ENCODE measurements at places on chromosomes 4 and X.

DNA sequence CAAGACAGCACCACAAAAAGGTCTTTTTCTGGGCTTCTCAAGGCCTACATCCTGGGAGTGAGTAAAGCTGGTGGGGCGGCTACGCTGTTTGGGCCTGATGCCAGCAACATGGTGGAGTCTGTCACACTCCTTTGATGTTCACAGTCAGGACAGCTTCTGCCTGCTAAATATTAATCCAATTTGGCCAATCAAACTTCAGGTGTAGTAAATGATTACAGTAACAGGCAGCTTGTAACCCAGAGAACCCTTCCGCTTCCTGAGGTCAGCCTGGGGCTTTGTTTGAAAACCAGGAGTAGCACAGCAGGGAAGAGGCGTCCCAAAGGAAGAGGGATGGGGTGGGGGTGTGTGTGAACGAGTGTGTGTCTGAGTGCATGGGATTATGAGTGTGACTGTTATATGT lies 220.4 kb downstream of the MAML3 start:
- no peak for DNase-seq

DNA sequence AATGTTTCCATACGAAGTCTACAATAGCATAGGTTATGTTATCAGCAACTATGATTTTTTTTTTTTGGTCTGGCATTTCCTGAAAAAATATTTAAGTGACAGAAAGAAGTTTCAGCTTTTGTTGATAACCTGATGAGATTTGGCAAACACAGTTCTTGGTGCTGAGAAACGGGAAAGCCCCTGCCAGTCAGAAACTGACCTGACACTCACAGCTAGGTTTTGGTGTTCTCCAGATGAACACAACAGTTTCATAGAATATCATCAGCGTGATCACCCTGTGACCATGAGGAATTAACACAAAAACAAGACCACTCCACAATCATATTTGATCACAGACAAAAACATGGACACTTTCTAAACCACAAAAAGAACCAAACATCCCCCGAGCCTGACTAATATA lies 152.5 kb upstream of the DCAF8L1 start:
- DNase-seq, result no peak

DNA sequence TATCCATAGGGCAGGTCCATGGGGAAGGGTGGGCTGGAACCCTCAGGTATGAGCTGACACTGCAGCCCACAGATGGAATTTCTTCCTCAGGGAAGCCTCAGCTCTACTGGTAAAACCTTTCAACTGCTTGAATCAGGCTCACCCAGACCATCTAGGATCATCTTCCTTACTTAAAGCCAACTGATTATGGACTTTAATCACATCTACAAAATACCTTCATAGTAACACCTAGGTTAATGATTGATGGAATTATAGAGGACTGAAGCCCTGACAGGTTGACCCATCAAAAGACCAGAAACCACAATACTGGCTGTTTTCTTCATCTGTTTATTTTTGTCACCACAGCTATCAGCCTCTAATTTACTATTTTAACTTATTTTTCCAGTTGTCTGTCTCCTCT lies 188.9 kb upstream of the BOD1L1 start:
- DNase-seq, result no peak

DNA sequence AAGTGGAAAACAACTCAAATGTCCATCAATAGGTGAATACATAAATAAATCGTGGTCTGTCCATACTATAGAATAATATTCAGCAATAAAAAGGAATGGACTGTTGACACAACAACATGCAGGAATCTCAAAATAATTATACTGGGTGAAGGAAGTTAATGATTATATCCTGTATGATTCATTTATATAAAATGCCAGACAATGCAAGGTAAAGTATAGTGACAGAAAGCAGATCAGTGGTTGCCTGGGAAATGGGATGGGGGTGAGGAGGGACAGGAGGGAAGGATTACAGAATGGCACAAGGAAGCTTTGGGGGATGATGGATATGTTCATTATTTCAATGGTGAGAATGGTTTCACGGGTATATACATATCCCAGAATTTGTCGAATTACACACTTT lies 12.3 kb downstream of the PYURF start:
- DNase-seq, result no peak
